ENCODE measurements at places on chromosomes 6 and 20. TPM values are rescaled to one million over a fixed set of nuclear protein-coding genes. Genes with fewer than 3 reads are reported as not detected.

GRCh38 chr6:54151861-54152260 is 40.6 kb downstream of the MLIP start:
- no peak for DNase-seq

The HSPA1A gene
- total RNA-seq = 324 TPM

- no peak for DNase-seq
These were observed 1.4 kb downstream of the CST8 start for GRCh38 chr20:23492292-23492691.

The MYT1 gene
- total RNA-seq = 0.40 TPM

The CYP24A1 gene
- total RNA-seq = not detected

DNA sequence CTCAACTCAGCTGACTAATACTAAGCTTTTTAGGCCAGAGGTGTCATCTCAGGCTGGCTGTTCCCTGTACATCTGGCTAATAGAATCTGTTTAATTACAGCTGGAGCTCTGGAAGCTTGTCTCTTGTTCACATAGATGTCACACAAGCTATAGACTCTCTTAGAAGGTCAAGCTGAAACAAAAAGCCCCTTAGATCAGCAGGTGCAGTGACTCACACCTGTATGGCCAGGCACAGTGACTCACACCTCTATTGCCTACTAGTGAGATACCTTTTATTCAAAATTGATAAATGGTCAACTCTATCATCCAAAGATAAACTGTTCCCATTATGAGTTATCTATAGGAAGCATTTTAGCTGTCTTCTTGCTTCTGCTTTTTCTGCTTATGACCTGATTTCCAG is 29.9 kb upstream of the MTHFD1L start:
- DNase-seq = no peak

- no peak for DNase-seq
These were observed 226.2 kb upstream of the MARCKS start for GRCh38 chr6:113630738-113631535.

GRCh38 chr20:4451487-4452081 is 270.1 kb upstream of the PRND start:
- no peak for DNase-seq

DNA sequence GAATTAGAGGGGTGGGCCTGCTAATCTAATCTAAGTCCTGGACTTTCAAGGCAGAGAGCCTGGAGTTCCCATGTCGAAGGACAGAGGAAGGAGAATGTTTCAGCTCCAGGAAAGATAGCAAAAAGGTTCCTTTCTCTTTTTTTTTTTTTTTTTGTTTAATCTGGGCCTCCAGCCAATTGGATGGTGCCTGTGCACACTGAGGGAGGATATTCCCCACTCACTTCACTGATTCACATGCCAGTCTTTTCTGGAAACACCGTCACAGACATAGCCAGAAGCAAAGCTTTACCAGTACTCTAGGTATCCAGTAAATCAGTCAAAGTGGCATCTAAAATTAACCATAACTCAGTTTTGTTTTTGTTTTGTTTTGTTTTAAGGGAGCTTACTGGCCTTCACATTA is 721.1 kb downstream of the TENT5A start:
- DNase-seq = no peak

The DEFB124 gene
- total RNA-seq = not detected

DNA sequence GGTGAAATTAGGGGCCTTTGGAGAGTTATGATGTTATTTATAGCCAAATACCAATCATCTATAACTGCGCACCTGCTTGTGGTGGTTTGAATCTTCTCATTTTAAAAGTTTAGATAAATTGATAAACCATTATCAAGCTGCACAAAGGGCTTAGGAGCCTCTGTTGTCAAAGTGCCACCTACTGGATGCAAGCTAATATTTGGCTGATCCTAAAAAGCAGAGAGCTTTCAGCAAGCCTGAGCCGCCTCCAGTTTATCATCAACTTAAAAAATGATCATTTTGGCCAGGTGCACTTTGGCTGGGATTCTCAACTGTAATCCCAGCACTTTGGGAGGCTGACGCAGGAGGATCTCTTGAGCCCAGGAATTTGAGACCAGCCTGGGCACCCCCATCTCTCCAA is 58.5 kb upstream of the ATXN1 start:
- DNase-seq = no peak

All from Right ventricle myocardium superior (tissue), 1 donor.